ENCODE measurements at places on chromosomes 4 and X.

DNA sequence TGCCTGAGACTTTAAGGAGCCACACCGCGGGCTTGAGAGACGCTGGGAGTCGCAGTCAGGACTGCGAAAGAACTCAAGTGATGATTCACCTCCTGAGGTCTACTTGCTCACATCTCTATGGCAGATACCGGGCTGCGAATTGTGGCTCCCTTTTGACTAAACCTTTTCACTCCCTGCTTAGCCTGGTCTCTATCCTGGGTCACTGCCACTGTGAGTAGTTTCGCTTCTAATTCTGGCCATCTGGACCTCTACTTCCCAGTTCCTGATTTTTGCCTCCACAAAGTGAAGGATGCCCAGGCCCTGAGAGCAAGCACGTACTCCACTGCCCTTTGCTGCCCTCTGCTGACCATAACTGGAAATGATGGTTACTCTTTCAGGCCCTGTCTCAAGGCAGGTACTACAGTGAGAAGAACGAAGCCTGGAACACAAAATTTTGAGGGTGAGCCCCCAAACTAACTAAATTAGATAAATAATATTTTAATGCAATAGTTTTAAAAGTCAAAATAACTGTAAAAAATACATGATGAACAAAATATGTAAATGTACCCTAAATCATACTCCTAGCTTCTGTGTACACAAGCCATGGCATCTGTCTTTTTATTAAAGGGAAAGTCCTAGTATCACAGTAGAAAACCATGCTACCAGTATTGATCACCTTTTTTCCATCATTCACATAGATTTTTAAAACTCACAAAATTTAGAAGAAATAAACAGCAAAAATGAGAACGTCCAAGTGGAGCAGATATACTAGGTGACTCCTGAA, 16.7 kb downstream of the MAD2L1 start:
- DNase-seq, result peak; percentile 51

- DNase-seq, result no peak
Observed at GRCh38 chr4:8108991-8109390, 49.6 kb downstream of the ABLIM2 start.

- DNase-seq, result peak; percentile 72
Observed at GRCh38 chr4:184444953-184445309, 29.4 kb downstream of the IRF2 start.

DNA sequence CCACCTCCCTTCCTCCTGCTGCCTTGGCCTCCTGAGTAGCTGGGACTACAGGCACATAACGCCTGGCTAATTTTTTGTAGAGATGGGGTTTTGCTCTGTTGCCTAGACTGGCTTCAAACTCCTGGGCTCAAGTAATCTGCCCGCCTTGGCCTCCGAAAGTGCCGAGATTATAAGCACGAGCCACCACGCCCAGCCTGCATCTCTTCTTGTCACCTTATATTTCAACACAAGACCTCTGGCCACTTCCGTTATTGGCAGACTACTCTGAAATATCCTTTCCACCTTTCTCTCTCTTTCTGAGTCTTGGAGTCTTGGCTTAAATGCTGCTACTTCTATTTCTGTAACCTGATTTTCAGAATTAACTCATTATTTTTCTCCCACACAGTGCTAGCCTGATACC, 5.6 kb downstream of the KIAA0232 start:
- no peak for DNase-seq

DNA sequence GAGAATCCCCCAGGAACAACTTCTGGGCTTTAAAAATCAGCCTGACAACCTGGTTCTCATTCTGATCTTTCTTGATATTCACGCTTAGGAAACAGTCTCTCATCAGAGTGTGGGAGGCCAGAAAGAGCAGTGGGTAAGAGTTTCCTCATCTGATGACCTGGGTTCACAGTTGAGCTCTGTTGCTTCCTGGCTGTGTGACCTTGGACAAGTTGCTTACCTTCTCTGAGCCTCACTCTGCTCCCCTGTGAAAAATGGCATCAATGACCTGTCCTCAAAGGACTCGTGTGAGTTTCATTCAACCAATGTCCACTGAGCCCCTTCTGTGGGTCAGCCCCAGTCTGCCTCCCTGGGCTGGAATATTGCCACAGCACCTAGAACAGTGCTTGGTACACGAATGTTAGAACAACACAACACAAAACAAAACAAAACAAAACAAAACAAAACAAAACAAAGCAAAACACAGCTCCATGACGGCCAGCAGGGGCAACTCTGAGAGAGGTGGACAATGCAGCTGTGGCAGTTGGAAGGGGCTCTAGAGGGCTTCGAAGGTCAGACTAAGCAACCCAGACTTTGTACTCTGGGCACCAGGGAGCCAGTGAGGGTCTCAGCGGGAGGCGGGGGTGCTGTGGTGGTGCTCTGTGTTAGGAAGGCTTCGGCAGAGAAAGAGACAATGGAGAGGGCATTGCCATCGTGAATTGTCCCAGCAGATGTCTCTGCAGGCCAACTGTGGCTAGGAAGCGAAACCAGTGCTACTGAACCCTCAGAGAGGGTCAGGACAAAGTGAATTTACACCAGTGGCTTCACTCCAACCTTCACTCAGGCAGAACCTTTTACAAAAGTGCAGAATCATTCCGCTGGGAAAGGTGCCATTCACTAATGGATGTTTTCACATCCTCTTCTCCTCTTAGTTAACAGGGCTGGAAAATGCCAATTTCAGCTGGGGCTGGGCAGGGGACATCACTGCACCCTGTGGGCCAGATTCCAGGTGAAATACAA, 14.3 kb upstream of the C4orf50 start:
- no peak for DNase-seq

DNA sequence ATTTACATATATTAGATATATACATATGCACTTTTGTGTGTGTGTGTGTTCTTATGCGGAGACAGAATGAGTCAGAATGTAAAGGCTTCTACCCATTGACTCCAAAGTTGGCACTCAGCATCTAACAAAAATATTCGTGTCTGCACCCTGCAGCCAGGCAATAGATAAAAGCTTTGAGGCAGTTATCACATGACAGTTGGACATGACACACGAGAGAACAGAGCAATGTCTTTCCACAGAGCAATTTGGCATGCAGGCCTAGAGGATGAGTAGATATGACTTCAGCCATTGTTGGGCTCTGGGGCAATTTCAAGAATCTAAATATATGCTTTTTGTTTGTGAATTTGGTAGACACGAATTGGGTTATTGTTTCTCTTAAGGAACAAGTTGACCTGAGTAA, 391.2 kb downstream of the SLITRK2 start:
- DNase-seq, result no peak

DNA sequence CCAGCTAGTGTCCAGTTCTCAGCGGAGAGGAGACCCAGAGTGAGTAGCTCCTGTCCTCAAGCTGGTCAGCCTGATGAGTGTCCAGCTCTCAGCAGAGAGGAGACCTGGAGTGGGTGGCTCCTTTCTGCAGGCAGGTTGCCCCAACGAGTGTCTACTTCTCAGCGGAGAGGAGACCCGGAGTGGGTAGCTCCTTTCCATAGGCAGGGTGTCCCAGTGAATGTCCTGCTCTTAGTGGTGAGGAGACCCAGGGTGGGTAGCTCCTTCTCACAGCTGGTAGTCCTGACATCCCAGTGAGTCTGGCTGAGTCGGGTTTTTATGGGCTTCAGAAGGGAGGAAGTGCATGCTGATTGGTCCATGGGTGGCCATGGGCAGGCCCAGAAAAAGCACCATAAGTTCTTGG, 55.7 kb upstream of the NUDT6 start:
- DNase-seq, result no peak

GRCh38 chr4:32161392-32161791, 1441.2 kb downstream of the PCDH7 start:
- DNase-seq, result no peak

DNA sequence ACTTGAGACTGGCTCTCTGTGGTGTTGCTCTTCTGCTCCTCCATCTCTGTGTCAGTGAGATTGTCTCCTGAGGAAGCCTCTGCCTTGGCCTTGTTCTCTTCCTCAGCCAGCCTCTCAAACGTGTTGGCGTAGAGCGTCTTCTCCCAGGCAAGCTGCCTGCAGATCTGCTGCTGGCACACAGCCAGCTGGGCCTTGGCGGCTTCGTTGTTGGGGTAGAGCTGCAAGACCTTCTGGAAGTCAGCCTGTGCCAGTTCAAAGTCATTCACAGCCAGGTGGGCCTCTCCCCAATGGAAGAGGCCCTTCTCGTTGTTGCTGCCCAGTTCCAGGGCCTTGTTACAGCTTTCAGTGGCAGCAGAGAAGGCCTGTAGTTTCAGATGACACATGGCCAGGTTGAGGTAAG, 159.1 kb downstream of the NDST3 start:
- no peak for DNase-seq

DNA sequence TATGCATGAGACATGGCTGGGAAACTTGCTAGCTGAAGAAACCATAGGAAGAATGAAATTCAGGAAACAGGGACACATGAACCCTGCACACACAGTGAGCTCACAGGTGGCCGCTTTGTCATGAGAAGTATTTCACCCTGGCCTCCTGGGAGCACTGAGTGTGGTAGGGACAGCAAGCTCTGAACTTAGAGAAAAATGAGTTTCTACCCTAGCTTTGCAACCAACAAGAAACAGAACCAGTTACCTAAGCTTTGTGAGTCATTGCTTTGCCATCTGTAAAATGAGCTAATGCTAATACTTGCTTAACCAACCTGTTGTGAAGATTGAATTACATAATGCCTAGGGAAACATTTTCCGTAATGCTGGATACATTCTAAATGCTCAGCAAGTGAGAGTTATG, 206.6 kb upstream of the HS3ST1 start:
- DNase-seq, result no peak

GRCh38 chr4:105257817-105258495, 111.3 kb downstream of the TET2 start:
- no peak for DNase-seq

DNA sequence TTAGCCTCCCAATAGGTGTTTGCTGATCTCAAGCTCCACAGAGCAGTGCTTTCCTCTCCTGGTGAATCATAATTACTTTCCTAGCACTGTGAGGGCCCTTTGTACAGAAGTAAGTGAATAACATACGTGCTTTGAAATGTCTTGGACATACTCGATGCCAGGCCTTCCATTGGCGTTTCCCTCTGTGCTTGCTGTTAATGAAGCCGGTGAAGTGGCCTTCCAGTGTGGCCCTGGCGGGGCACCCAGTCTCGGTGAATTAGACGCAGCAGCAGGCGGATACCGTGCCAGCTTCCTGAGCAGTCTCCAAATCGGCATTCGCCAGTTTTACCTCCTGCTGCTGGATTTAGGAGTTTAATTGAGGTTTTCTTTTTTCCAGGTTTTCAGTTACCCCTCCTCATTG, 132.3 kb downstream of the HMX1 start:
- no peak for DNase-seq

DNA sequence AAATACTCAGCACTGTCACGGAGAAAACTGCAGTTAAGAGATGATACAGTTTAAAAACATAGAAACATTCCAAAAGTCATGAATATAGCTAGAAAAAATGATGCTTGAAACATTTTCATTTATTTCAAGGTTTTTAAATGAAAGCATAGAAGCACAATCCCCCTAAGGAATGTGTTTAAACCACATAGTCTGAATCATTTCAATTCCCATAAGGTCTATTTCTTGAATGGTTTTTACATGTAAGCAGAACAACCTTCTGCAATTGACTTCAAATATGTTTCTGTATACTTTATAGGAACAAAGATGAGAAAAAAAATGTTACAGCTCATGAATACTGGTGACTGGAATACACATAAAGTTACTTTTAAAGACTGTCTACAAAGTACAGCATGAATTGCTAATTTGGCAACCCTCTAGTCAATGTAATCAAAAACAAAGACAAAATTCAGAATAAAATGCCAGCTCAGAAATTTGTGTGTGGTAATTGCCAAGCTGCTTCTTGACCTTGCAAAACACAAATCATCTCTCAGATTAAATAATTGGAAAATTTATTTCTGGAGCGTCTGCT, 886.4 kb upstream of the ADGRL3 start:
- DNase-seq, result no peak

- no peak for DNase-seq
Observed at GRCh38 chr4:165058666-165059065, 5.0 kb downstream of the TRIM75 start.

DNA sequence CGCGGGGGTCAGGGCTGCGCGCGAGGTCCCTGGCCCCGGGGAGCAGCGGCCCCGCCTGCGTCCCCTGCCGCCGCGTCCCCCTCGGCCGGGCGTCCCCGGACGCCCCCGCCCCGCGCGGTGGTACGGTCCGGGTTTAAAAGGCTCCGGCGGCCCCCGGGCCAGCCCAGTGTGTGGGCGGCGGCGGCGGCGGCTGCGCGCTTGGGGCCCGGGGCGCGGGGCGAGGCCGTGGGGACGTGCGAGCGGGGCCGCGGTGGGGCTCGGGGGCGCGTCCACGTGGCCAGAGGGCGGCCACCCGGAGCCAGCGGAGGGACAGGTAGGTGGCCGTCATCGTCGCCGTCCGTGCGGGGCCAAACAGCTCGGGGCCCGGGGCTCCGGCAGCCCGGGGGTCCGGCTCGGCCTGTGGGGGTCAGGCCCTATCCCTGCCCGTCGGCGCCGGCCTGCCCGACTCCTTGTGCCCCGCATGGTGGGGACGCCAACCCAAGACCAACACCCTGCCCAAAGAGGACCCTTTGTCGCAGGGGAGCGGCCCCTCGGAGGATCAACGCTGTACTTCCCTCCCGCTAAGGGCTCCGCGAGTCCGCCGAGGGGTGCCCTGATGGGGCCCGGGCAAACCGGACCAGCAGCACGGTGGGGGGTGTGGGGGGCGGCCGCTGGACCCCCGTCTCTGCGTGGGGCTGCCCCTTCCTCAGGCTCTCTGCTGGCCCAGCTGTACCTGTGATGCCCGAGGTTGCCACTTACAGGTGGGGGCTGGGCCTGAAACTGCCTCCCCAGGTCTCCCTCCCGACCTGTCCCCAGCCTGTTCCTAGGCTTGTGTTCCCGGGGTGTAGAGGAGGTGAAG, at the start of gene PLXNA3:
PLXNA3 (plus strand) TSS at position 166 of the 838 bp plus-strand sequence. CDS start 1,903 bp downstream, outside the sequence.
- DNase-seq, result peak; percentile 80

DNA sequence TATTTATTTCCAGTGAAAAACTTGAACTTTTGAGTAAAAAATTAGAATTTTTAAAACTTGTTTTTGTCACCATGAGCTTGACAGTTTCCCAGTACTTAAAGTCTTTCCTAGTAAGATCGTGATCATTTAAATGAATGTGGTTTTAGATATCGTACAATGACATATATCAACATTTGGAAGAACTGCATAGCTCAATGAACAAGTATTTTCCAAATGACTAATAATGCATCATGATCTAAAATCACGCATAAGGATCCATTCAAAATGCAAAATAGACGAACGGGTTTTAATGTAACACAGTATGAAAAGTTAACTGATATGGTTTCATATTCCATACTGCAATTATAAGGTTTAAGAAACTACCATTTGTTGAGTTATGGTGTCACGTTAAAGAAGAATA, 4.1 kb upstream of the NDNF start:
- no peak for DNase-seq
